ENCODE measurements at places on chromosomes 5 and 9.

DNA sequence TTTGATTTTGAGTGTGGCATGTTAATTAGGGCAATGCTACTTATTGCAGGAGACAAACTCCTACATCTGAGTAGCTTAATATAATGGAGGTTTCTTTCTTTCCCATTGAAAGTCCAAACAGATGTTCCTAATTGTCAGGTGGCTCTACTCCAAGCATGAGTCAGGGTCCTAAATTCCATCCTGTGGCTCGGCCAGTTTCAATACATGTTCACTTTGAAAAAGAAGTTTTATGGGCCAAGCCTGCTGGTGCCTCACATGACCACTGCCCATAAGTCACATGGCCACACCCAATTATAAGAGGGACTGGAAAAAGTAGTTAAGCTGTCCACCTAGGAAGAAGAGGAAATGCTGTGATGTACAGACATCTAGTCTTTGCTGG, 170.4 kb downstream of the ARRDC3 start:
- DNase-seq: no peak

GRCh38 chr9:69120380-69121154, 53.5 kb upstream of the TJP2 start:
- DNase-seq: peak; percentile 69

DNA sequence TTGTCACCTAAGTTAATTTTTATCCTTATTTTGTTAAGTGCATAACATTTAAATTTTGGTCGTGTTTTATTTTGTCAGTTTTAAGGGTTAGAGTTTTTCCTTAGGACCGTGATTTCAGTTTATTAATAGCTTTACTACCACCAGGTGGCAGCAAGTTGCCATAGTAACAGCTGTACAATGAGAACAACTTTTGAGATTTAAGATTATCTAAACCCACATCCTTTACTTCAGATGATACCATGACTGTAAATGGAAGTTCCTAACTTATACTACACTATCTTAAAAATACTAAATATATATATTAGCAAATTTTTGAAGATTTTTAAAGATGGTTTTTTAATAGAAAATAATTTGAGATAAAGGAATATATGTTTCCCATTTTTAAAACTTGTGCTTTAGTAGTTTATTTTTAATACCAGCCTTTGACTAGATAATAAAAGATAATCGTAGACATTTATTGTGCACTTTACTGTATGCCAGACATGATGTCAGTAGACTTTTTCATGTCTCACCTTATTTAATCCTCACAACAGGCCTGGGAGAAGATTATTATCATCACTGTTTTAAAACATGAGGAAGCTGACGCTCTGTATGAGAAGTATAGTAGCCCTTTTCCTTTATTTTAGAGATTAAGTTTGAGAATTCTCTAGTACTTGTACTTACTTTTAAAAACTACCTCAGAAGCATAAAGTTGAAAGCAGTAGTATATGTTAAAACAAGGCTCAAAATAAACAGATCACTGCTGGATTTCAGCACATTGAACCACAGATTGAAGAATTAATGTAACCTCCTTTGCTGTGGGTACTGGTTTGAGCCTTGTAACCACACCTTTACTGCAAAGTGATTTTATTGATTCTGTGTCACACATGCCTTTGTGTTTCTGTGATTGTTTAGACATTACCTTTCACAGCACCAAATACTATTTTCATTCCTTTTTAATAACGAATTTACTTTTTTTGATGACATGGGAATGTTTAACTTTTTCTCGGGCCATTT, 27.5 kb downstream of the SREK1 start:
- DNase-seq: peak; percentile 13

DNA sequence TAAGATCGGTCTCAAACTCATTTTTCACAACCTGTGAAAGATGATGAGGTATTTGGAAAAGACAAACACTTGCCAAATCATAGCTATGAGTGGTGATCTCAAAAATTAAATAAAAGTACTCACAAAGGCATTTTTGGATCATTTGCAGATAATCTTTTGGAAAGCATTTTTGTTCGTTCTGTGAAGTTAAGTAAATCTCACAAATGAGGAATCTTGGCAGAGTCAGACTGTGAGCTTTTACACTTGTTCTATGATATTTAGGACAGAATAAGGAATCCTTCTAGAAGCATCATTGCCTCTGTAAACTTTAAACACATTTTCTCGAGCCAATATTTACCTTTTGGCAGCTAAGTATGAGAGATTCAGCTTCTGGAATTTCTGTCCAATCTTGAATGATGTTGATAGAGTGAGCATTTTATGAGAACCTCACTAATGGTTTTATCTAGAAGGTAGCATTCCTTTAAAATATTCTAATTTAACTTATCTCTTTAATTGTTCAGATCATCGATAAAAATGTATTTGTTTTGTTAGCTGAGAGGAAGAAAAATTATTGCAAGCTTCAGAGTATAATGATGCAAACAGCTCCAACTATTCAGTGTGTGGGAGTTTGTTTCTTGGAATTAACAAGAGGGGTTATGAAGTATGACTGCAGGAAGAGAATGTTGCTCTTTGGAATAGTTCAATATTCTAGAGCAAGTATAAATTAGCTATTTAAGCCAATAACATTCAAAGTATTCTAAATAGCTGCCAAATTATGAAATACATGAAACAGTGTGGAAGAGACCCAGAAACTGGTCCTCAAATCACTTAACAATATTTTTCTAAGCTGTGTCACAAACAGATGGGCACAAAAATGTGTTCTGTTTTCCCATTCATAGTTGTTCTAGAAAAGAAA, 48.6 kb upstream of the SLCO6A1 start:
- no peak for DNase-seq

DNA sequence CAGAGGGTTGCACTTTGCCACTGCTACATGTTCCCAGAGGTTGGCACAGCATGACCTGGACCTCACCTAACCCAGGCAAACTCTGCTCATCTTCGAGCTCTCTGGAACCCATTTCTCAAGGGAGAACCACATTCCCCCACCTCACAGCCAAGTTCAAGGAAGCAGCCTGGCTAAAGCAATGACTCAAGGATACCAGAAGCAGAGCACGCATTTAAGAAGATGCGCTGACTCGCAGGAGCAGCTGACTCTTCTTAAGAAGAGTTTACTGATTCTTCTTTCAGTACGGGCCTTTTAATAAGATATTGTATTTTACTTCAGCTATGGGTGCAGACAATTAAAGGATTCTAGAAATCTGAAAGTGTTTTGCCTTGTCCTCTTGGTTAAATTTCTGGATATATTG, 4.1 kb upstream of the SEMA5A start:
- no peak for DNase-seq

DNA sequence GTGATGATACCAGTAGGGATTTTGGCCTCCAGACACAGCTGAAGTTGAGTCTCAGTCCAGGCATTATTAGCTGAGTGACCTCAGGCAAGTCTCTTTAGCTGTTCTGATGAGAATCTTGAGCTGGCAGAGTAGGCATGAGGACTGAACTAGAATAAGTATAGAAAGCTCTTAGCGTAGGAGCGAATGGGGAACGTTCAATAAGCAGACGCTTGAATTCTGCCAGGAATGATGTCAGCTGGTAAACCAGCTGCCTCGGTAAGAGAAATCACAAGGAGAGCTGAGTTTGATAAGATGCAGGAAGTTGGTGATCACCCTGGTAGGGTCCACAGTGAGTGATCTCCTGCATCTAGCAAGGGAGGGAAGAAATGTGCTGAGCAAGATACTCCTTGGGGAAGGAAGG, 280.4 kb downstream of the NTRK2 start:
- DNase-seq: no peak

DNA sequence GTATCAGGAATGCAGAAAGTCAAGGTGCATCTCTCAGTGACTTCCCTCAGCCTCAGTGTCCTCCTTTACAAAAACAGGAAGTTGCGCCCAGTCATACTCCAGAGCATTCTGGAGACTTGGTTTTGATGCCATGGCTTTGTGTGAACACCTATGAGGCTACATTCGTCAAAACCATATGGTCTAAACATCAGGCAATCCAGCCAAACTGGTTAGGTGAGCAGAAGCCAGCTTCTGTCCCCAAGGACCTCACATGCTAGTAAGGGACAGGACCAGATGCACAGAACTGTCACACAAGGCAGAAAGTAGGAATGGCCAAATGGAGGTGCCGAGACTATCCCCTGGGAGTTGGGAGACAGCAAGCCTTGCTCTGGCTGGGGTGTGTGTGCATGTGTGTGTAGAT, 217.2 kb downstream of the MELK start:
- DNase-seq: no peak

DNA sequence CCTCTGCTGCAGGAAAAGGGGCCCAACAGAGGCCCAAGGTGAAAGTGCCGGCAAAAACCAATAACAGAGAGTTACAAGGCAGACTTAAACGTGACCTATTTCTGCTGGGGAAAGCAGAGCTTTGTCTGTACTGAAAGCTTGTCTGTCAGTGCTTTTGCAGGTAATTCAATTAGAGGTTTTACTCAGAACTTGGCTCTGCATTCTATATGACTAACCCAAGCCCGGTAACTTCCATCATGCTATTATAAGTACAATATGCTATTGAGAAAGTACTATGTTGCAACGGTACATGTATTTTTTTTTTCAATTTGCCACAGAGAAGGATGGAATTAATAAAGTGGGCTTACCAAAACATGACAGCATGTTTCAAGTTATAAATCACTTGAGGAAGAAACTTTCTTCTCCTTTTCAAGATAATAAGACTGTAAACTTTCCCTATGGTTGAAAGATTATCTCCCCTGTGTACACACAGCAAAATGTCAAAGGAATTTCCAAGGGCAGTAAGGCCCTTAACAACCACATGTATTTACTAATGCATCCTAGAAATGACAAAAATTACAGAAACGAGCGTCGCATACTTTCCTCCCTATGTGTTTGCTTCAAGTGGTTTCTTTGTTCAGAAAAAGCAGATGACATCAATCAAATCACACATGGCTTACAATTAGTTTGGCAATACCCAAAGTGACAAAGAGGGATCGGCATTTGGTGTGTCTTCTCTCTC, 282.4 kb downstream of the EFNA5 start:
- DNase-seq: peak; percentile 34

All from NCI-H2081 (cell line).